ENCODE measurements at places on chromosomes 2 and 18.

DNA sequence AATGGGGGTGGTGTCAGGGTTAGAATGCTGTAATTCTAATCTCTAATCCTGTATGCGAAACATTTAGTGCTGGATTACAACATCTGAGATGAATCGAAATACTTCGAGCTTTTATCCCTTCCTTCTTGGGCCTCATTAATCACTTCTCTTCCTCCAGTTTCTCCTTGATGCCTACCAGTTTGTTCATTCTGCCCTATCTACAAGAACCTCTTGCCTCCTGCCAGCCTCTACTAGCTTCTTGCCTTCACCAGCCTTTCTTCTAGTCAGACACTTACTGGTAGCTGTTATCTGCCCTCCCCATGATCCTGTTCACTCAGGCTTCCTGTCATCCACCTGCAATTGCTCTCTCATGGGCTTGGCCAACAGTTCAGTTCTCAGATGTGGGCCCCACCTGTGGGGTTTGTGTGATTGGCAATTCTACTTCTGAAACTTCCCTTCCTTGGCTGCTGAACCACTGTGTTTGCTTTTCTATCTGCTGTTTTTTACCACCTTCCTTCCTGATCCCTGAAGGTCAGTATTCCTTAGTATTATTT, 15.4 kb upstream of the FARP2 start:
- no peak for DNase-seq

- no peak for DNase-seq
Measured at GRCh38 chr2:204353823-204354222, 191.5 kb upstream of the PARD3B start.

GRCh38 chr2:74671479-74671878, 17.4 kb downstream of the SEMA4F start:
- DNase-seq = no peak

- DNase-seq = no peak
Measured at GRCh38 chr18:30920351-30920750, 122.2 kb downstream of the DSC3 start.

GRCh38 chr18:23173912-23174311, 38.6 kb downstream of the CABLES1 start:
- no peak for DNase-seq

- DNase-seq = no peak
Measured at GRCh38 chr2:107548216-107548615, 278.5 kb upstream of the RGPD4 start.

- no peak for DNase-seq
Measured at GRCh38 chr18:33440060-33441043, at the start of gene CCDC178. Gene CCDC178 (minus strand): TSS chr18:33440721. CDS start chr18:33412088, 28,633 bp downstream.

GRCh38 chr2:189512879-189513278, 67.7 kb downstream of the SLC40A1 start:
- no peak for DNase-seq

- DNase-seq = no peak
Measured at GRCh38 chr2:32926708-32927084, 20.1 kb upstream of the LTBP1 start.

GRCh38 chr2:74281141-74281975, 61.9 kb downstream of the SLC4A5 start:
- DNase-seq = no peak

DNA sequence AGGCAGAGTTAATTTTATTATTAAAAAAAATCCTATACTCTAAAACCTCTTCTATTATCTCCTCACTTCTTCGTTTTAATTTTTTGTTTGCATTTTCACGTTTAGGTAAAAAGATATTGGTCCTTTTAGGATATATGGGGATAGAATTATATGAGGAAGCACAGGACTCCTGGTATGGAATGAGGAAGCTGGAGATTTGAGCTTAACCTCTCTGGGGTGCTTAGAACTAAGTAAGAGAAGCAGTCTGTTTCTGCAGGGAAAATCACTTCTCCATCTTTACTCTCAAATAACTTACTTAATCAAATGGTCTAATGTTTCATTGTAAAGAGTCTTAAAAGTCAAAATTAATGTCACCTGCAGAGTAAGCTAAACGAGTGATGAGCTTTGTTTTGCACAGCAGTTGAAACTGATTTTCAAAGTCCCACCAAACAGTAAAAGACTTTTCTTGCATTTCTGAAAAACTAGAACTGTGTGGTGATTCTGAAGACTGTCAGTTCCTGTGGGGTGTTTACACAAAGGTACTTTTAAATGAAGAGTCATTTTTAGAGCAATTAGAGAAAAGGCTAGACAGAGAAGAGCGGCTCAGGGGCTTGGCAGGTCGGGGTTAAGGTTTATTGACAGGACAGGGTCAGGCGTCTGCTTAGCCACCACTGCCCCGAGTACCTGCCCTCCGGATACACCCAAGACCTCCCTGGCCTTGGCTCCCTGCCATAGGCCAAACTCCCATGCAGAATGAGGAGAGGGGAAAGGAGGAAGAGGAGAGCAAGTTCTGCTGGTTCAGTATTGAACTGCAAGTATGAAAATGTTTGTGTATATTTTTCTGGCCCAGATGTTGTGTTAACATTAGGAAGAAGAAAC, 21.6 kb downstream of the METAP1D start:
- DNase-seq = no peak

- DNase-seq = no peak
Measured at GRCh38 chr2:240465765-240466578, 30.5 kb downstream of the GPC1 start.

- no peak for DNase-seq
Measured at GRCh38 chr2:12589802-12590320, 126.9 kb upstream of the TRIB2 start.

GRCh38 chr18:46829947-46830346, 73.1 kb upstream of the ST8SIA5 start:
- DNase-seq = no peak

DNA sequence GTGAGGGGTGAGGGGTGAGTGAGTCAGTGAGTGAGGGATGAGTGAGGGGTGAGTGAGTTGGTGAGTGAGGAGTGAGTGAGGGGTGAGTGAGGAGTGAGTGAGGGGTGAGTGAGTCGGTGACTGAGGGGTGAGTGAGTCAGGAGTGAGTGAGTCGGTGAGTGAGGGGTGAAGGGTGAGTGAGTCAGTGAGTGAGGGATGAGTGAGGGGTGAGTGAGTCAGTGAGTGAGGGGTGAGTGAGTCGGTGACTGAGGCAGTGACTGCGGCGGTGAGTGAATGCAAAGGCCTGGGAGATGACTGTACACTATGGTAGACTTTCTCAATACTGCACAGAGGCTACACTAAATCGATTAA, 16.6 kb downstream of the THAP4 start:
- no peak for DNase-seq

GRCh38 chr2:109736177-109736827, 57.8 kb upstream of the RGPD5 start:
- no peak for DNase-seq

DNA sequence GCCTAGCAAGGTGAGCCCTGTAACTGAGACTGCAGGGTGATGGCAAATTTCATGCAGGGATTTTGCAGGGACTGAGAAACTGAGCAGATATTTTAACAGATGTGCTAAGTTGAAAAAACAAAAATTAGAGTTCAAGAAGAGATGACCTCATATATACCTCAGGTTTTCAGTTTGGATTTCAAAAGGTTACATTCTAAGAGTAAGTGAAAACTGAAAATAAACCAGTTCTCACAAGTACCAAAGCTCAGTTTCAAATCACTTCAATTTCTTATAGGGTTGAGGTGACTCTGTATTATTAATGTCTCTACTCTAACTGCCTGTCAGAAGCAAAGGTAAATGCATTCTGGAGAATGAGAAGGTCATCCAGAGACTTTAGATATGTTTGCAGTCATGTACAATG, 237.4 kb upstream of the VRK2 start:
- no peak for DNase-seq

DNA sequence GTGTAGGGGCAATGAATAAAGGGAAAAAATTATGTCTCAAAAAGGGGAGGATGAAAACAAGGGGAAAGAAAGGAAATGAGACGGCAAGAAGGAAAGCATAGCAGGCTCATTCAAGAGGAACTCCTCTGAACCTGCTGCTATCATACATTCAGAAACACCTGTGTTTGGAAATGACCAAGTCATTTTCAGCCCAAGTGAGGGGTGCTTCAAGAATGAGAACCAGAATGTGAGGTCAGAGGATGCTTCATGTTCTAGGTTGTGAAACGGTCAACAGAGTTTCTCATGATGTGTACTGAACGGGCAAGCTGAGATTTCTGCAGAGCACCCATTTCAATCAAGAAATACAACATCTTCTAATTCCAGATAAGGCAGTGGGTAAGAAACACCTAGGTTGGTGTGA, 1367.2 kb upstream of the CELF4 start:
- DNase-seq = no peak

DNA sequence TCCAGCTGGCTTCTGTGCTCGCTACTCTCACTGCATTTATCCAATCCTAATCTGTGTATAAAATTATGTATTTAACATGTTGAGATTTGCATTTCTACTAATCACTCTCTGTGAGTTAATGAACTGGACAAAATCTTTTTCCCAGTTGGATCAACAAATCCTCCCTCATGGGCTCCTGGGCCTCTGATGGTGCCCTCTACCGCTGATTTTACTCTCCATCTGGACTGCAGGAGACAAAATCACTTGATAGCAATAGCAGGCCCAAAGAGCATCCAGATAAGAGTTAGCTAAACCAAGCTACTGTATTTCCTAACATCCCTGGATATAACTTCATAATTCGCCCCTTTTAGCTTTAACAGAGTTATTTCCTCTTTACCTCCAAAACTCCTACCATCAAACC, 14.4 kb downstream of the REG3G start:
- no peak for DNase-seq

- no peak for DNase-seq
Measured at GRCh38 chr18:69889009-69889408, 58.7 kb downstream of the CD226 start.

- no peak for DNase-seq
Measured at GRCh38 chr2:38106405-38107094, 30.6 kb upstream of the CYP1B1 start.

DNA sequence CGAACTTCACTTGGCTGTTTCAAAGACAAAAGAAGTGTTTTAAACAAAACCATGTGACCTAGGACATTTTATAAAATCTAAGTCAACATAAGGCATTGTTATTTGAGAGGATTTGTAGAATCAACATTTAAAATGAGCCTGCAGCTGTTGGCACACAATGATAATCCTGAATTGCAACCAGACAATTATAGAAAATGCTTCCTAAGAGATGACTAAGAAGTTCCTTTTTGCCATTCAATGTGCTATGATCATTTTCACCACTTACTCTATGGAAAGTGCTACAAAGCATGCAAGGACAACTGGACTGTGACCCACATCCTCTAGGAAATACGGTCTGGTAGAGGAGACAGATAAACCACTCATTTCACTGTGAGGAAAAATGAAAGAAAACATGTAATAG, 246.4 kb downstream of the CDH20 start:
- DNase-seq = no peak

DNA sequence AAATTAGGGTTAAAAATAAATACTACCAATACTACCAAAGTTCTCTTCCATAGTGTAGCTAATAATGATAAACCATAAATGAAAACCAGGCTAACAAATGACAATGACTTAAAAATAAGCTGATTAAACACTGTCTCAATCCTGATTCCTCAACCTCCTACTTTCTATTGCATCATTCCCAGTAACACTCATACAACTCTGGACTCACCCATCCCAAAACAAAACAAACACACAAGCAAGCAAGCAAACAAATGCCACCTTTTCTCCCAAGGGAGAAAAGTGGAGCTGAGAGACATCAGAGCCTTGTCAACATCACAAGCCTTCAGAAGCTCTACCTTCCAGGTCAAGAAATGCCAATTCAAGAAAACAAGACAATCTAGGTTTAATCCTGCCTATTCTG, 620.7 kb downstream of the NYAP2 start:
- DNase-seq = no peak

DNA sequence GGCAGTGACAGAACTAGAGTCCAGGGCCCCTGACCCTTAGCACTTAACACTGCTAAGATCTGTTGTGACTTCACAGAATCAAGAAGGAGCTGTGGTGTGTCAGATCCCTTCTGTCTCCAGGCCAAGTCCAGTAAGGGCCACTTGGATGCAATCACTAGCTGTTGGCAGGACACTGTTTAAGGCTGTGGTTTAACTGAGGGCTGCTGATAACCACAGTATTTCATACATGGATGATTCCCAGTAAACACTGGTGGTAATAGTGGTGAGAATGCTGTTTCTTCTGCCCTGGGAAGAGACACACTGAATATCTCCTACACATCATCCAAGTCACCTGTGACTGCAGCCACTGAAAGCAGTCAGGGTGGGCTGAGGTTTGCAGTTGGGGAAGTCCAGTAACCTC, 77.7 kb upstream of the FBXO11 start:
- DNase-seq = no peak

GRCh38 chr2:138428710-138429440, 72.7 kb upstream of the SPOPL start:
- DNase-seq = no peak

DNA sequence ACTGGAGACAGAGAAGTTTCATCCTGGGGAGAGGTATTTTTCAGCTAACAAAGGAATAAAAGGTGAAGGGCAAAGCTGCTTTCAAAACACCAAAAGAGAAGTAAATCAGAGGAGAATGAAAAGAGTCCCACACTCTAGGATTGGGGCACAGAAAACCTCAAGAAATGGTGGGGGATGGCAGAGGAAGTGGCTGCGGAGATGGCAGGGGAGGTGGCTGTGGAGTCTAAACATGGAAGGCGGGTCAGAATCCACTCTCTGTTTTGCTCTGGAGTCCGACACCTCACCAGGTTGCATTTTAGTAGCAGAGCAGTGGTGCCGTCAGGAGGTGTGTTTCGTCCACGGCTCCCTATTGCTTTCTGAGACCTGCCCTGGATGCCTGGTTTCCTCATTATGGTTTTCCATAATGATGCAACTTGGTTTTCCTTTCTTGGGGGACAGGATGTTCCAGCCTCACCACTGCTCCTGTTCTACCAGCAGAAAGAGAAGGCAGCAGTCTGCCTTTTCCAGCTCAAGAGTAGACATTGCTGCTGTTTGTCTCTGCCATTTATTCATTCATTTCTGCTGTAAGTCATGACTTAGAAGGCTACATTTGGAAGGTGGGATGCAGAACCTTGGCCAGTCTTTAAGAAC, 188.7 kb downstream of the ANKRD44 start:
- DNase-seq = no peak

GRCh38 chr2:23480957-23481797, 96.2 kb downstream of the KLHL29 start:
- no peak for DNase-seq

GRCh38 chr2:223644136-223644535, 42.0 kb upstream of the SCG2 start:
- DNase-seq = no peak

DNA sequence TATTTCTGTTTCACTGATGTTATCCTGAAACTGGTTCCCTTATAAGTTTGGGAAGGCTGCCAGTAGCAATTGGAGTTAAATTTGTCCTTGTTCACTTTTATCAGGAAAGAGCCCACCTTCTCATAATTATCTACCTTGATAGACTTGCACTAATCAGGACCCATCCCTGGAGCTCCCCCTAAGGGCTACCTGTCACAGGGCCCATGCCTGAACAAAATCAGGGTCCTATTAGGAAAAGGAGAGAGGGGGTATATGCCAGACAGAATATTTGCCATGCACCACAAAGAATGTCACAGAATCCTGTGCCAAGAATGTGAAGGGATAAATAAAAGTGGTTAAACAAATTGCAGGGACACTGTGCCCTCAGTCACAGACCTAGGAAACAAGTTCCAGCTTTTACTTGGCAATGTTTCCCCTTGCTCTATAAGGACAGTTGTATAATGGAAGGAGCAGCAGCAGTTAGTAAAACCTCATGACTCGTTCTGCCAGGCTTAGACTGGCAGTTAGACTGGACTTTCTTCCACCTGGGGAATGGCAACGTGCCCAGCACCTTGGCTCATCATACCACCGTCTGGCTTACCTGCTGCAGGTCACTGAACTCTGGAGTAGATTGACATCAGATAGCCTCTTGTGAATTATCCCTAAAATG, 32.3 kb upstream of the VWC2L start:
- DNase-seq = no peak

- DNase-seq = no peak
Measured at GRCh38 chr2:190354003-190354690, 10.8 kb downstream of the INPP1 start.
